ENCODE measurements at places on chromosomes 3 and 15.

- DNase-seq, result no peak
Observed at GRCh38 chr3:25405335-25405734, 22.7 kb upstream of the RARB start.

DNA sequence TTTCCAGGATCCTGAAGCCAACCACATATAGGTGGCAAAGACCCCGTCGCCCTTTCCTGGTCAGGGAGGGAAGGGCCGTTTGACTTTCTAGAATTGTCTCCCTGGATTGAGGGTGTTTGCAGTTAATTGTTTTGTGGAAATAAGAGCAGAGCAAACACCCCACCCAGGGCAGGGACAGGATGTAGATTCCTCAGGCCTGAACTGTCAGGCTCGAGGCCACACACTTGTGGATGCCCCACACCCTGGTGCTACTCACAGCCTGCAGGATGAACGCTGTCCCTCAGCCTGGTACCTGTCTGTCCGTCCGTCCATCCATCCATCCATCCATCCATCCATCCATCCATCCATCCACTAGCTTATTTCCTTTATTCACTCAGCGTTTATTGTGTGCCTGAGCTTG lies 29.9 kb upstream of the FLNB start:
- DNase-seq, result no peak

GRCh38 chr3:116815321-116815720 lies 105.7 kb downstream of the TUSC7 start:
- DNase-seq, result no peak

- DNase-seq, result no peak
Observed at GRCh38 chr3:187931770-187932278, 186.6 kb upstream of the BCL6 start.

GRCh38 chr15:88908697-88909621 lies 4.2 kb downstream of the MFGE8 start:
- DNase-seq, result no peak

DNA sequence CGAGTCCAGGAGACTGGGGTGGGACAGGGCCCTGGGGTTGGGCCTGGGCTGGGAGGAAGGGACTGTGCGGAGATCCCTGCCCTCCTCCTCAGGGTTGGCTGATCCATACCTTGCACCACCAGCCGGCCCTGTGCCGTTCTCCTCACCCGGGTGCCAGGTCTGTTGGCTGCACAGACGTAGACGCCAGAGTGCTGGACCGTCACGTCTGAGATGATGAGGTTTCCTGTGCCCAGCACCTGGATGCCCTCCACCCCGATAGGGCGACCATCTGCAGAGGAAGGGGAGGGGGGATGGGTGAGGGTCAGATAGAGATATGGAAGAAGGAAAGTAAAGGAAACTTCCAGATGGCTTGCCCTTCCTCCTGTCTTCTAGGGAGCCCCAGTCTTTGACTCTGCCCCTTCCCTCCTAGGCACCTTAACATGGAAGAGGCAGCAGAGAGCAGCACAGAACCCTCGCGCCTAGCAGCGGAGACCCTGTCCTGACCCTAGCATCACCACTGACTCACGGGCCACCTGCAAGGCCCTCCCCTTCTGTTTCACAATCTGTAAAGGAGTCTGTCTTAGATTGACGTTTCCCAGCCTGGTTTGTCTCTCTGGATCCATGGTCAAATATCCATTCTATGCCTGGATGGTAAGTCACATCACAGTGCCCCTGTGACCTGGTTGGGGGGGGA lies 28.8 kb downstream of the RNU5B-1 start:
- no peak for DNase-seq

DNA sequence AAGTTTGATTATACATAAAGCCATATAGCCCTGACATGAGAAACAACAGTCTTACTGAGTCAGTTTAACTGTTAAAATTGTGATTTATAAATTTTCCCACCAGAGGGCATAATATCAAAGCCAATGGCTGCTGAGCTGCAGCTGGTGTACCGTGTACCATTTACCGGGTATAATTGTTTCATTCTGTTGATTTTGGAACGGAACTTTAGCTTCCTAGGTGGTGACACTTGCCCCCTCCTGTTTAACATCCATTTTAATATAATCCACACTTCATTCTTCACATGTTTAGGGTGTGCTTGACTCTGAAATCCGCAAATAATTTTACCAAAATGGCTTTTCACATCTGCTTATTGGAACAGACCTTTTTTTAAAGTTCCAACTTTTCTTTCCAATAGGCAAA lies 72.8 kb downstream of the SLC9A9 start:
- no peak for DNase-seq

GRCh38 chr15:63473999-63474809 lies 30.2 kb upstream of the USP3 start:
- no peak for DNase-seq

GRCh38 chr15:34154725-34155204 lies 52.9 kb downstream of the PGBD4 start:
- no peak for DNase-seq

DNA sequence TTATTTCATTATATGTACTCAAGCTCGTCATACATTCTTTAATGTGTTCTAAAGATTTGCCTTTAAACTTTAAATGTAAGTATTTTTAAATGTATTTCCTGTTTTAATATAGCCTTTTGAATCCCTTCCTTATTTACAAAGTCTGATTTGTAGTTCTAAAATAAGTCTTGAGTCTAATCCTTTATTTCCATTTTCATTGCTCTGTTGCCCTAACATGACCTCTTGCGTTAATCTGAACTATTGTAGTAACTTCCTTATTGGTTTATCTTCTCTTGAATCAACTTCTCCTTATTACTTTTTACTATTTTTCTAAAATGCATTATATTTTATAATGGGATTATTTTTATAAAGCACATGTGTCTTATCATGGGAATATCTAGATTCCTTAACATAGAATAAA lies 24.0 kb downstream of the KNL1 start:
- DNase-seq, result no peak

- DNase-seq, result no peak
Observed at GRCh38 chr3:13108861-13109260, 35.6 kb upstream of the IQSEC1 start.

DNA sequence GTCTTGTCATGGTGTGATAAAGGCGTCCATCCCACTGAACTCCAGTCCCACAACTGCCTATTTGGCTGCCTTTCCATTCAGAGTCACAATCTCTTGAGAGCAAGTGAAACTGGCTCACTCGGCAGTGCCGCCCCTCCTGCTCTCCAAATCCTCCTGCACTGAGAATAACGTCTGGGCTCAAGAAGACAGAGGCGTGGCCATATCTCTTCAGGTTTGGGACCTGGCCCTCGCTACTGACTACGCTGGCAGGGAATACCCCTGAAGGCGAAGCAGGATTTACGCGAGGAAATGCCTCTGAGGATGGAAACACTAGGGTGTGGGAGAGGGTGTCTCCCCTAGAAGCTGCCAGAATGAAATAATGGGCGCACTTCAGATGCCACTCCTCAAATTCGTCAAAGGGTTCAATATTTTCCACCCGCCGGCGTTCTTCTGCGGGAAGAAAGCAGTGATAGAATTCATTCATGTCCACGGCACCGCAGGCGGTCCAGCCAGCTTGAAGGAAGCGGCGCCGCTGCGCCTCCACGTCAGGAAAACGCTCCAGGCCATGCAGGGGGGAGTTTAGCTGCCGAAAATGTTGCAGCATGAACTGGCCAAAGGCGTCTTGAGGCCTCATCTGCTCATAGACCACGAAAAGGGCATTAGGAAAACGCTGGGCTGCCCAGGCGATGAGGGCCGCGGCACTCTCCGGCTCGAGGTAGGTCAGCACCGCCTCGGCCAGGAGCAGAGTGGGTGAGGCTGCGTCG lies 985 bp downstream of the LCMT2 start:
- no peak for DNase-seq

DNA sequence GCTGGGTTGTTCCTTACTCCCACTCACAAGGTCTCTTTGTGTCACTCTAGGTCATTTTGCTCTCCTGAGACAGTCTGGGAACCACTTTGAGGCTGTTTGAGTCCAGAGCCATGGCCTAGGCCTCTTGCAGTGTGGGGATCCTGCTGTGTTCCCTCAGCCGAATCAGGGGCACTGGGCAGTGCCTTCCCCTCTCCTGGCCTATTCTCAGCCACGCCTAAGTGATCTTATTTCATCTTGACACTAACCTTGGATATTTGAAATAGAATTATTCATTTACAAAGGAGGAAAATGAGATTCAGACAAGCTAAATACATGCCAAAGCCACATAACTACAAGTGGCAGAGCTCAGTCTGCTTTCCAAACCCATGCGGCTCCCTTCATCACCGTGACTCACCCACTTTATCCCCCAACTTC lies 557.2 kb upstream of the TBL1XR1 start:
- DNase-seq, result no peak

DNA sequence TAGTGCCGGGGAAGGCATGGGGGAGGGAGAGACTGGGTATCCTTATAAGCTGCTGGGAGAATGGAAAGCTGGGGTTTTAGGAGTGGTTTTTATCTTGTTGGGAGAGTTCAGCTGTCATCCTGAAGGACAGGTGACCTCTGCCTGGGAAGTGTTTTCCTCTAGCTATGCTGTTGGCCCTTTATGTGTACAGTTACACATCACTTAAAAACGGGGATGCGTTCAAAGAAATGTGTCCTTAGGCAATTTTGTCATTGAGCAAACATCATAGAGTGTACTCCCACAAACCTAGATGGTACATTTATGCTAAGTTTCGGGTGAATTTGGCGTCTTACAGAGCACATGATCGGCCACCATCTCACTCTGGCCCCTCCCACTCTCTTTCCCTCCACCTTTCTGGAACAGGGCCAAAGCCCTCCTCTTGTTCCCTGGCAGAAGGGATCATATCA lies 164.3 kb upstream of the NUDT16 start:
- DNase-seq, result no peak

- DNase-seq, result no peak
Observed at GRCh38 chr15:80517290-80517689, 113.1 kb downstream of the ARNT2 start.

- no peak for DNase-seq
Observed at GRCh38 chr3:73319179-73319769, 257.8 kb downstream of the EBLN2 start.

DNA sequence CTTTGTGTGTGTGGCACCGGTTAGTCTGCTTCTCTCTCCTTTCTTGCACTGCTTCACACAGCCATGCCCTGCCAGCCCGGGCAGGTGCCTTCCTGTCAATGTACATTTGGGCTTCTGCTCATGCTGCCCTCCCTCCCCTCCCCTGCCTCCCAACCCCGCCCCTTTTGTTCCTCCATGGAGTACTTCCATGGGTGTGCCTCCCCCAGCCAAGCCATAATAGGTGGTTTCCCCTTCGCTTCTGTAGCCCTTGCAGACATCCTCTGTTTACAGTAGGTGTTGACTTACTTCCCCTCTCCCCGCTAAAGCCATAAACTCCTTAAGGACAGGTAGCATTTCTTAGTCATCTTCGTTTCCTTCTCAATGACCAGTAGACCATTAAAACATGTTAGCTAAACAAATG lies 31.8 kb upstream of the CRTC3 start:
- DNase-seq, result no peak

DNA sequence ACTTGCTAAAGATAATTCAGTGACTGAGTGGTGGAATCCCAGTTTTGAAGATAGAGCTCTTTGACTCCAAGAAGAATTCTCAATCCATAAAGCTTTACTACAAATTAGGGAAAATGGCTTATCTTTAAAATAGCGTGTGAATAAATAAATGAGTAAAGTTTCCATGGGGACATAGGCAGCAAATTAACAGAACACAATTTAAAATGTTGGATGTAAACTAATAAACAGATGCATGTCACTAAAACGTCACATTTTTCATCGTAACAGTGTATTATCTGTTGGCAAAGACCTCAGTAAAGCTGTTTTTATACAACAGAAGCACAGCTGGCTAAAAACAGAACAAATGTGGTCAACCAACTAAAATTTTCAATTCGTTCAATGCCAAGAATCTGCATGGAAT lies 913.9 kb upstream of the CFAP20DC start:
- no peak for DNase-seq

- DNase-seq, result no peak
Observed at GRCh38 chr3:70614111-70614510, 301.7 kb upstream of the MDFIC2 start.

- no peak for DNase-seq
Observed at GRCh38 chr15:60751985-60752952, 273.3 kb upstream of the ICE2 start.

- no peak for DNase-seq
Observed at GRCh38 chr3:49173116-49173791, 1.9 kb downstream of the KLHDC8B start.

DNA sequence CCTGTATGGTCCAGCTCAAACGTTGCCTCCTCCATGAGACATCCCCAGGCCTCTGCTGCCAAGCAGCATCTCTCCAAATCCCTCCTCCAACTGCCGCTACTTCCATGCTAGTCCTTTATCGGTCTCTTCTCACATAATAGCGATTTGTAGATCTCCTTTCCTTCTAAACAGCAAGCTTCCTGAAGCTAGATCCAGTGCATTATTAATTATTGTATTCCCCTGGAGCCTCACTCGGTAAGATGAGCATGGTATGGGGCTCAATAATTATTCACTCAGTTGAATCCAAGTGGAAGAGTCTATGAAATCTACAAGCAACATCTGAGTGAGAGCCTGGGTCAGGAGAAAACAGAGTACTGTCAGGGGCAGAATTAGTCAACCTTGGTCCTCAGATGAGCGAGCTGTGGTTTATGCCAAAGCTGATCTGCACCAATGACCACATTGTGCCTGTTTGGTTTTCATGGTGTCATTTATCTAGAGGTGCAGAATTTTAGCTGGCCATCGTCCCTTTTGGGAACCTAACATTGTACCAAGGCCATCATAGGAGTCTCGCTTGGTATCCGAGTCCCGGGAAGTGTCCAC lies 93.8 kb upstream of the UBE2E1 start:
- no peak for DNase-seq

GRCh38 chr3:42117175-42118008 lies 26.2 kb downstream of the TRAK1 start:
- DNase-seq, result no peak

DNA sequence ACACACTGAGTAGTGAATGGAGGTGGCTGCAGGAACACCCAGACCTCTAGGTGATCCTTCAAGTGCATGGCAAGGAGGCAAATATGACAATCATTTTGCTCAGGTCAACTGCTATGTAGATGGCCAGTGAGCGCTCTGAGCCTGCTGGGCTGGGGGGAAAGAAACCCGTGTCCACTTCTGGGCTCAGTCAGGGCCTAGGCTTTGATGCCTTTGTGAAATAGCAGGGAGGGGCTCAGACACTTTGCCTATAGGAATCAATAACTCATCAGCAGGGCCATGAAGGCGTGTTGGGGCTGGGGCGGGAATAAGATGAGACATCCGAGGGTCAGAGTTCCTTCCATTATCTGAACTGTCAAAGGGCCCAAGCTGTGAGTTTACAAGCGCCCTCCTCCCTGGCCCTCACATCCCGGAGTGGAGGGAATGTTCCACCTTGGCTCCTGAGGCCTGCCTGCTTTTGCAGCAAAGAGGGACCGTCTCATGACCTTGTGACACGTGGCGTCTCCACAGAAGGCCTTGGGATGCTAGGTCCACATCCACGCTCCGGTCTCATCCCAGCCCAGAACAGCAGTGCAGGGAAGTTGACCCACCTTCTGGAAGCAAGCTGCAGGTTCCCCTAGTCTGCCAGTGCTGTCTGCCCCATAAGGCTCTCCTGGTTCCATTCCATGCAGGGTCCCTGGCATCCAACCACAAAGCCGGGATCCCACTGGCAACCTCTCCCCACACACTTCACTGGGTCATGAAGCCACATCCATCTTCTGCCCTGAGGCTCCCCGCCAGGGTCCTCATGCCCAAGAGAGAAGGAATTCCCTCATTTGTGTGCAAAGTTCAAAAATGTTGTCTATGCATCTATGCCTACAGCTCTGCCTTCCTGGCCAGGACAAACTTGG lies 78.4 kb downstream of the CHSY1 start:
- DNase-seq, result no peak

All from stimulated activated CD8-positive, alpha-beta memory T cell treated with anti-CD3 and anti-CD28 coated beads, Interleukin-4, amount 100 ng/mL, for 4 hours (primary cell).